SIG-M5 (cell line): ENCODE measurements at places on chromosomes 1 and 21.
A peak's percentile ranks its signal among the peaks of the same experiment; 100 is the strongest.

GRCh38 chr1:244878681-244879080 lies 14.3 kb upstream of the HNRNPU start:
- no peak for DNase-seq

GRCh38 chr1:110718452-110718851 lies 43.7 kb upstream of the KCNA3 start:
- DNase-seq, result no peak

DNA sequence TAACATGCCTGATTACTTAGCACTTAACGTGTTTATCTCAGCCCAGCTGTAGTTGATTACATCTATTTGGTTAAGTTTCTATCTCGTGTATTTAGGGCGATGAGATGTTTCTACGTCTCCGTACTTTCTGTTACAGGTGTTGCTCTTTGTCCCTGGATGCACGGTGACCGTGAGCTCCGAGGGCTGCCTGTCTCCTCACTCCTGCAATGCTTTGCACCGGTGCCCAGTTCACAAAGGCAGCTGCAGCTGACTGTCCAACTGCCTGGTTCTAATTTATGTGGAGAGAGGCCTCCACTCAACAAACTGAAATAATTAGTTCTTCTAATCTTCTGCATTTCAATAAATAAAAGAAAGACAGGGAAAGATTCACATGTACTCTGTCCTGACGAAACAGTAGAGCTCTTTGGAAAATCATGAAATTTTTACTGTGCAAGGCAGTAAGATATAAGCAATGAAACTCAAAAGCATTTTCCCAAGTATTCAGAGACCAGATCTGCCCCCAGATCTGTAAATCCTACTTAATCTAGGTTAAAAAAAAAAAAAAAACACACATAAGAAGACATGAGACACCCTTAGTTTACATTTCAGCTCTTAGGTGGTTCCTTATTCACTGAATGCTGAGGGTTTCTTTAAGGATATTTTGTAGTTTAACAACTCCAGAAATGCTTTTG lies 108.2 kb downstream of the TGFBR3 start:
- DNase-seq, result no peak

DNA sequence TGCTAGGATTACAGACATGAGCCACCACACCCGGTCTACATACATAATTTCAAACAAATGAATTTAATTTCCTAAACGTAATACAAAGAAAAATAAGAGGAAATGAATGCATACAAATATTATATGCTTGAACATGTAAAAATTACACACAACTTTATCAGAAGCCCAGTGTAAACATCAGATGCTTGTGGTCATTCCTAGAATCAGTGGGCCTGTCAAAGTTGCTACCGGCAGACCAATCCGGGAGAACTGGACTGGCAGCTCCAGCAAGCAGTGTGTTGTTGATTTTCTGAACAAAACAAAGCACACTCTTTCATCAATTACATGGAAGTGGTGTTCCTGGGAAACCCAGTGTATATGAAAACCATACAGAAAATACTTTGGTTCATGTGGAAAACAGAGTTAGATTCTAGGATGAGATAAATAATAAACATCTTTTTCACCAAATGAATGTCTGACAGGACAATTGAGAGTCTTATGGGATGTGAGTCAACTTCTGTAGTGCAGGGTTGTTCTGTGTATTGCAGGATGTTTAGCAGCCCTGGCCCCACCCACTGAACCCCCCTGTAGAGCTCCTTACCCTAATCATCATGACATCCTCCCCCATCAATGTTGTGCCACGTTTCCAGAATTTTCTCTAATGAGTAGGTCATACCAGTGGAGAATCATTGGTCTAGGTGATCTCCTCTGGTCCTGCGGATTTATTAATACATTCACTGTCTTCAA lies 33.8 kb downstream of the MFSD2A start:
- no peak for DNase-seq

GRCh38 chr1:244496186-244496585 lies 35.1 kb downstream of the CATSPERE start:
- DNase-seq, result no peak

- DNase-seq, result no peak
These were observed 35.2 kb downstream of the KANK4 start for GRCh38 chr1:62283986-62284385.

GRCh38 chr21:33964706-33965325 lies 49.2 kb upstream of the ATP5PO start:
- no peak for DNase-seq

GRCh38 chr1:94827434-94827833 lies 7.3 kb downstream of the SLC44A3 start:
- DNase-seq, result no peak

GRCh38 chr1:98732985-98733781 lies 71.7 kb downstream of the SNX7 start:
- no peak for DNase-seq

DNA sequence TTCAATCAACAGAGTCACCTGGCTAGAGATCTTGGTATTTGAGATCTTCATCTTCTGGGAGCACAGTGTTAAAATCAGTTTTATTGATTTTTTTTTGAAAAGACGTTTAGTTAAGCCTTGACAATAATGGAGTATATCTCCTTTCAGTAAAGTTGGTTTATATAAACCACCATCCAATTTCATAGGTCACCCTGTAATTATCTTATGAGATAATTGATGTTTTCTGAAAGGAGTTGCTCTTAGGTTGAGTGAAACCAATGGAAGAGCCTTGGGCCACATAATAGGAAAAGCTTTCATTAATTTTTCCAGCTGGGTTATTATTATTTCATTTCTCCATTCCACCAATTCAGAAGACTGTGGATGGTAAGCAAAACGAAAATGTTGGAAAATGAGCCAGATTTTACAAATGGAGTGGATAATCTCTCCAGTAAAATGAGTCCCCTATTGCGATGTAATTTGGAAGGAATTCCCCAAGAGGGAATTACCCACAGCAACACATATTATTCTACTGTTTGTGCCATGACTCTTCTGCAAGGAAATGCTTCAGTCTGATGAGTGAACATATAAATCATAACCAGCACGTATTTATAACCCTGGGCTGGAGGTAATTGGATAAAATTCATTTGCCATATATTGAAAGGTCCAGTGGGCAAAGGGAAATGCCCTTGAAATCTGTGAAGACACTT lies 46.2 kb upstream of the TINAGL1 start:
- DNase-seq, result no peak

- no peak for DNase-seq
These were observed 64.7 kb upstream of the HIVEP3 start for GRCh38 chr1:41983451-41983850.

DNA sequence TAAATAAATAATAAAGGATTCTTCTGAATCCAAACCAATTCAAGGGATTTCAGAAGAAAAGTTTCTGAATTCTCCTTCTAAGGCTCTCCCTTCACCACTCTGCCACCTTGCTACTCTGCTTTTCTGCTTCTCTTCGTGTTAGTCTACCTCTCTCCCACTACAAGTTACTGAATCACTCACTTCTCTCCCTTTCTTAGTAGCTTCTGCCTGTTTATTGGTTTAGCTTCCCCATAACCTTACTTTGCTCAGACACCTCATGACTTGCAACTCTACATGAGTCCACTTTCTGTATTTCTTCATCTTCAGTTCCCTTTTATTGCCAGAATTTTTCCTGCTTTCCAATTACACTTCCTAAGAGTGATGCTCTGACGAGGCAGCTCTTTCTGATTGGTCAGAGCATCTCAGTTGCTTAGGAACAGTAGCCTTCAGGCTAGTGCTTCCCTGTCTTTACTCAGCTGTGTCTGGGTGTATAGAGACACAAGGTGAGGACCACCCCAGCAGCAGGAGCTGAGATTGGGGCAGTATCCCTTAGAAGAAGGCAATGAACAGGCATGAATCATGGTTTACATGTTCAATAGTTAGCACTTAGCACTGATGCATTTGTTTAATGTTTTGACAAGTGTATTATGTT lies 144.6 kb downstream of the SLC30A10 start:
- DNase-seq, result no peak

DNA sequence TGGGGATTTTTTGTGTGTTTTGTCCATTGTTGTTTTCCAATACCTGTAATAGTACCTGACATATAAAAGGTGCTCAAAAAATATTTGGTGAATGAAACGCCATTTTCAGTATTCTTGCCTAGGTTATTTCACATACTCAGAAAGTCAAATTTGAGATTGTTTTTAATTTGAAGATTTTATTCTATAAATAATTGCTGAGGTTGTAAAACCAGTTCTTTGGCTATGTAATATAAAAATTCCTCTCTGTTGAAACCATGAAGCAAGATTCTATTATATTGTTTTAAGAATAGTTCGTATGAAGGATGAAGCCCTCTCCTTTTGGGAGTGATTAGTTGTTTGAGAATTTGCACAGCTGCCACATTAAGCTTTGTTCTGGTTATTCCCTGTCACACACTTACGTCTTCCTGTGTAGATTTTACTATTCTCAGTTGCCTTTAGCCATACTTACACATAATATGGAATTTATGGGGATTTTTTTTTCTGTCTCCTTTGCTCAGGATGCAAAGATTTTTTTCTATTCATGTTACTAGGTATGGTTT lies 60.2 kb upstream of the MPC2 start:
- DNase-seq, result no peak

- DNase-seq, result no peak
These were observed 195.9 kb downstream of the TOMM20 start for GRCh38 chr1:234932511-234933430.

GRCh38 chr1:109840011-109840629 lies 70.5 kb upstream of the CSF1 start:
- DNase-seq, result no peak

DNA sequence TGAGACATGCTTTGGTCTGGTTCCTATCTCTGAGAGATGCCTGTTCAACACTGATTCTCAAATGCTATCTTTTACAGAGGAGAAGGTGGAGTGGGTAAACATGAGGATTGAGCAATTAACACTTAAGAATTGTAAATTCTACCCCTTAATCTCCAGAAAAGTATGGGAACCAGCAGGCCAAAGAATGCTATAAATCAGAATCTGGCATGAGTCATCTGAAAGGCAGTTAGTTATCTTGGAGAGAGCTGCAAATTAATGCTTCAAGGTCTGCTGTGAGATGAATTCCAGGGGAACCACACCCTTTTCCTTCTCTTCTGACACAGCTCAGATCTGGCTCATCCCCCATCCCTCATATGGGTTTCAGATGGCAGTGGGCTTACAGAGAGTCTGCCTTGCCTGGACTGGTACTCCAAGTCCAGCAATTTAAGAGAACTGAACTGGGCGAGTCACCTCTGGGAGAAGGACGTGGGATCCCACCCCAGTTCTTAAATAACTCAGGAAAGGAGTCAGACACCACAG lies 5.2 kb downstream of the S100A10 start:
- no peak for DNase-seq

GRCh38 chr1:10490286-10490970 lies 15.7 kb downstream of the PEX14 start:
- no peak for DNase-seq

GRCh38 chr1:104765085-104765484 lies 1015.4 kb downstream of the AMY1C start:
- no peak for DNase-seq

GRCh38 chr1:94209425-94209824 lies 28.0 kb downstream of the ARHGAP29 start:
- no peak for DNase-seq

DNA sequence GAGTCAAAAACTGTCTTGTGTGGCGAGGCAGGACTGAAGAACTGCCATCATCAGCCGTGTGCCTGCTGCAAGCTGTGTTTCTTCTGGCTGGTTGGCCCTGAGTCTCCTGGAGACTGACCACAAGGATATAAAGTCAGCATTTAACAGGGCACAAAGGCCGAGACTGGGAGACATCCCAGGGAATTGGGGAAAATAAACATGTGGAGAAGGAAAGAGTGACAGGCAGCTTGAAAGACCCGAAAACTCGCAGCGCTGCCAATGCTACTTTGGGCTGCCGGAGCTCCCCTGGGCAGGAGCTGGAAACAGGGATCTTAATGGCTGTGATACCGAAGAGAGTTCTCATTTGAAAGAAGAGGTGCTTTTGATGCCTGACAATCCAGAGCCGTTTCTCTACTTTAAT lies 125.3 kb upstream of the HMGB4 start:
- no peak for DNase-seq

GRCh38 chr1:169906938-169907337 lies 13.2 kb upstream of the SCYL3 start:
- no peak for DNase-seq

DNA sequence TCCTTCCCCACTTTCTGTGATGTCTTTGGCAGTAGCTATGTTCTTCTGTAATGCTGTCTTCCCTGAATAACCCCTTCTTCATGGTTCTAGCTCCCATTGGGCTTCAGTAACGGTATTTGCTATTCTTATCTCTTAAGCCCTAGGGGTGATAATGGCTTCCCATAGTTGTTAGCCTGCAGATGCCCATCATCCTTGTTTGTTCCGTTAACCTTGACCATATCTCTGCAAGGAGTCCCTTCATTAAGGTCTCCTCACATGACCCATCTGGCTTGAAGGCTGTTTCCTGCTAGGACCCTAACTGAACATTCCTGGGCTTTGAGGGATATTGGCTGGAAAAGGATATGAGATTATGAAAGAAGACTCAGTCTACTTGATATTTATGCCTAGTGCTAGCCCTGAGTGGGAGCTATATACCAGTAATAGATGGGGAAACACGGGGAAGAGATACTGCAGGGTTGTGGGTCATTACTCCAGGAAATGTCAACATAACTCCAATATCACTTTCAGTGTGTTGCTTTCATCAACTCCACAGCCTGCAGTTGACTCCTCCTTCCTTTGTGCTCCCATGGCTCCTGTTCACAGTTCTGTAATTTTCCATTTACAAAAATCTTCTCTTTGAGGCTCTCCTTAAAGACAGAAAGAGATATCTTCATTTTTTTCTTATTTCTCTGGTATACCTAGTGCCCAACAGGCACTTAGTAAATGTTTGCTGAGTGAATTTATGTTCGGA lies 2.5 kb downstream of the MR1 start:
- no peak for DNase-seq

GRCh38 chr1:204598319-204598969 lies 82.2 kb downstream of the MDM4 start:
- DNase-seq, result peak; percentile 24

- DNase-seq, result no peak
These were observed 19.0 kb upstream of the DOCK7 start for GRCh38 chr1:62706985-62707743.

DNA sequence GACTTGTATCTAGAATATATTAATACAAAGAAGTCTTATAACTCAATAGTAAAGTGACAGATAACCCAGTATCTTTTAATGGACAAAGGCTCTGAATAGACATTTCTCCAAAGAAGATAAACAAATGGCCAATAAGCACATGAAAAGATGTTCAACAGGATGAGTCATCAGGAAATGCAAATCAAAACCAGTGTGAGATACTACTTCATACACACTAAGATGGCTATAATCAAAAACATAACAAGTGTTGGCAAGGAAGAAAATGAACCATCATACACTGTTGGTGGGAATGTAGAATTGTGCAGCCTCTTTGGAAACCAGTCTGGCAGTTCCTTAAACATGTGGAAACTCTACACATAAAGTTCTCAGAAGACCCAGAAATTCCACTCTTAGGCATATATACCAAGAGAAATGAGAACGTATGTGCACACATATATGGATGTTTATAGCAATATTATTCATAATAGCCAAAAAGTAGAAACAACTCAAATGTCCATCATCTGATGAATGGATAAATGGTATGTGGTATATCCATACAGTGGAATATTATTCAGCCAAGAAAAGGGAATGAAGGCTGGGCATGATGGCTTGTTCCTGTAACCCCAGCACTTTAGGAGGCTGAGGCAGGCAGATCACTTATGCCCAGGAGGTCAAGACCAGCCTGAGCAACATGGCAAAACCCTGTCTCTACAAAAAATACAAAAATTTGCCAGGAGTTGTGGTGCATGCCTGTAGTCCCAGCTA lies 9.9 kb upstream of the MPL start:
- DNase-seq, result no peak
